Karpas-422 (cell line): ENCODE measurements at places on chromosomes 12 and 14.

GRCh38 chr12:11812586-11813437 lies 163.3 kb downstream of the ETV6 start:
- no peak for DNase-seq

DNA sequence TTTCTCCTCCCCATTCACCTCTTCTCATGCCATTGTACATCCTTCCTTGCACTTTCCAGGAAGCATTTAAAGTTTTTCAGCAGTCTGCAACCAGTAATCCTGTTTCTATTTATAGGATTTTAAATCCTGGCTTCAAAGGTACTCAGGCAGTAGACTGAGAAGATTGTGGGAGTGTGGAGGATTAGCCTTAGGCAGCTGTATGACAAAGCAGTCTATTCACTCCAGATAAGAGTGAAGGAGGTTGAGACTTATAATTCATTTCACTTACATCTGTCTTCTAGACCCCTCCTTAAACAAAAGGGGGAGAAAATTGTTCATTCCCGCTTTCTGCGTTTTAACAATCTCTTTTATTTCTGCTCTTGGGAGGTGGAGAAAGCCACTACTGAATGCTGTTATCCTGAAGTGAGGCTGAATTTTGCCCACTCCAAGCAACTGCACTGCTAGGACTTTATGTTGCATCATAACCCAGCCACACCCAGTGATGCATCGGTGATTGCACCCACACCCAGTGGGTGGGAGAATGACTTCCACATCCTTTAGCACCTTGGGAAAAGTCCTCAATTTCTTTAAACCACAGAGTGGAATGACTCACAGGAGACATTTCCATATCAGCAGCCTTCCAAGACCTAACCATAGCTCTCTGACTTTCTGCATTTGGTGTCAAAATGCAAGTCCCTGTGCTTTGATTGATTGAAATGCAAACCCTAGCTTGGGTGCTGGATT lies 382.5 kb upstream of the ATP2B1 start:
- no peak for DNase-seq

- DNase-seq, result no peak
Observed at GRCh38 chr12:49013428-49013827, 5.1 kb downstream of the PRKAG1 start.

GRCh38 chr14:64195199-64195598 lies 99.0 kb downstream of the ESR2 start:
- DNase-seq, result no peak
